ENCODE measurements at places on chromosomes 2 and 18.

DNA sequence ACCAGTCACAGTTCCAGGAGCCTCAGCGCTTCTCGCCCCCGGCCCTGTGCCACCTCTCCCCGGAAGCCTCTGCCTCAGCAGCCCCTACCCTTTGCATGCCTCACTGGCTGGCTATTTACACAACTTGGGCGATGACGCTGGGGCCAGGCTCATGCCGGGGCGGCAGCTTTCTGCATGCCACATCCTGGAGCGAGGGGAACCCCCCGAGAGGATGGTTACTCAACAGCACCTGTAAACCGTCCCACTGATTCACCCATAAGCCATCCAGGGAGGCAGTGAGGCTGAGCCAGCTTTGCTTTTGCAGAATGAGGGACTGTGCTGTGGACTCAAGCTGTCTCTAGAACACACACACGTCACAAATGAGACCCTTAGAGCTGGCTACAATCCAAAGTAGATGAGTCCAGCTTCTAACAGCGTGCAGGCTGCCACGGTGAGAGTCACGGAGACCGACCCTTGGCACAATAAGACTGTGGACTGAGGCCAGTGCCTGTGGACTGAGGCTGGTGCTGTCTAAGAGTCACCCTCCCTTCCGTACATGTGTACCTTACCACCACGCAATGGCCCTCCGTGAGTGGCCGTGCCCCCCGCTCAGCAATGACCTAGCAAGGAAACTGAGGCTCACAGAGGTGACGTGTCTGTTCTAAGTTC is 45.6 kb upstream of the ODC1 start:
- DNase-seq = no peak

GRCh38 chr18:75338631-75339030 is 88.9 kb downstream of the SMIM21 start:
- no peak for DNase-seq

GRCh38 chr2:85990084-85990483 is 101.3 kb upstream of the ST3GAL5 start:
- no peak for DNase-seq

DNA sequence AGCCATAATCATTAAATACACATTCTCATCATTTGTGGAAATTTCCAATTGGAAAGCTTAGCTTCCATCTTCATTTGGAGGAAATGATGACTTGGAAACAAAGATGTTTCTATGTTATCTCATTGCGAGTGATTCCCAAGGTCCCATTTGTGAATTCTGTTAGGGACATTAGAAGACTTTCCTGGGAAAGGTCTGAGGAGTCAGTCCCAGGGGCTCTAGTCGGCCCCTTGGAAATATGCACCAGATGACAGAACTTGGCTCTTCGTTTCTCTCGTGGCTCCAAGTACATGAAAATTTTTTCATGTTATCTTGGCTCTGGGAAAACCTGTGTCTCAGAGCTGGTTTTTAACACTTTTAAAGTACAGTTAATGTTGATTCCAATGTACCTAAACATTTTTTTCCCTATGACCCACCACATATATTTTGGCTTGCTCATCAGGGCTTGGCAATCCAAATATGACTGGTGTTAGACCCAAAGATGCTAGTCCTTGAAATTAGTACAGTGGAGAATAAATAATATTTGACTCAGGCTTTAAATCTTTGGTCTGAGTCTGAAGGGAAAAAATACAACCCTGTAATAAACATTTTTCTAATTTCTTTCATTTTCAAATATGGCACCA is 15.4 kb upstream of the CAVIN2 start:
- DNase-seq = no peak

- no peak for DNase-seq
These were observed 117.7 kb downstream of the SATB2 start for GRCh38 chr2:199339891-199340605.

DNA sequence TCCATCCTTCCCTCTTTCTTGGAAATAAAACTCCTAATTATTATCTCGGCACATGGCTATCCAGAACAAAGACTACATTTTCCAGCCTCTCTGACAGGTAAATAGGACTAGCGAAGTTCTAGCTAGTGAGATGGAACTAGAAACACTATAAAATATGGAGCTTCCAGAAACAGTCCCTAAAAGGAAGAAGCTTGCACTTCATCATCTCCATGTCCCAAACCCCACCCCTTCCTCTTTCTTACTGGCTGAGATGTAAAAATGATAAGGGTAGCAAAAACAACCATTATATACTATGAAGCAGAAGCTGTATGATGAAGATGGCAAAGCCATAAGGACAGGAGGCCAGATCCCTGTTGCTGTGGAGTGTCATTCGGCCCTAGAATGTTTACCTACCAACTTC is 11.7 kb upstream of the ACTR2 start:
- peak; percentile 44 for DNase-seq

GRCh38 chr2:11764920-11765319 is 18.5 kb downstream of the LPIN1 start:
- no peak for DNase-seq

GRCh38 chr2:29689666-29690065 is 231.7 kb downstream of the ALK start:
- DNase-seq = no peak

- DNase-seq = no peak
These were observed 43.1 kb upstream of the ATP8B1 start for GRCh38 chr18:57846258-57846657.

DNA sequence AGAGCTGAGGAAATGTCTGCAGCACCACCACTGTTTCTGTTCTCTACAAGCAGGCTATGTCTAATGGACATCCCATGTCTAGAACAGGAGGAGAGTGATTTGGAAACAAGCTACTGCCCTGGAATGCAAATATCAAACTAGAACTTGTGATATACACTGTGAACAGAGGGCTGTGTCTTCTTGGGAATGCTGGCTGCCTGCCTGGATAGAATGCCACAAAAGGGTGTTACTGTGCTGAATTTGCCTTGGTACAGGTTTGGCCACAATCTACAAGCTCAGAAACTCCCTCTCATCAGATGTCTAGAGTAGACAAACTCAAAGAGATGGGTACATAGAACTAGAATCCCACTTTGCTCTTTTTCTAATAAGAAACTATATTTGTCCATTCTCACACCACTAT is 170.5 kb downstream of the NYAP2 start:
- DNase-seq = no peak

GRCh38 chr2:179561702-179562101 is 297.1 kb upstream of the SESTD1 start:
- no peak for DNase-seq

GRCh38 chr18:39870591-39870990 is 2084.4 kb upstream of the PIK3C3 start:
- no peak for DNase-seq

All from inflammatory macrophage treated with lipopolysaccharide for 1 hour (primary cell).